ENCODE measurements at places on chromosomes 2 and 18.

- DNase-seq, result peak; percentile 40
Measured at GRCh38 chr2:119694845-119695521, 16.0 kb downstream of the TMEM177 start.

DNA sequence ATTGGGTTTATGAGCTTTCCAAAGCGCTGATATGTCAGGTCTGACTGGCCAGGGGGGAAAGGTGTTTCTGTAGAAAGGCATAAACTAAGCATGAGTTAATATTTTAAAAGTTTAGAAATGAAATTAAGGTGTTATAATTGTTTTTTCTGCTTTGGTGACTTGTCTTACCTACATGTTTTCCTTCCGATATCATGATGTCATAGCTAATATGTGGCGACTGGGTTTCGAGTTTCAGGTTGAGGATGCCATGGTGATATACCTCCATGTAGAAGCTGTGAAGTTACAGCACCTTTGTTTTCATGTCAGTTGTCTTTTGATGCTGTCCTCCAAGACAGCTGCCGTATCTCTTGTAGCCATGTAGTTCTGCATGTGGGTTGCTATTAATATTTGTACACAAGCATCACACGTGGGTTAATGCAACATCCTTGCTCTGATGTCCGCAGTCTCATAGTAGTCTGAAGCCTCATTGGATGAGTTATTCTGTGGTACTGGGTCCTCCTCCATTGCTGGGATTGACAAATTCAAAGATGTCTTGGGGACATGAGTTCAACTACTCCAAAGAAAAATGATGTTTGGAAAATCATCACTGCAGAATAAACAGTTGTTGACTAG is 230.6 kb downstream of the PRKCE start:
- no peak for DNase-seq

DNA sequence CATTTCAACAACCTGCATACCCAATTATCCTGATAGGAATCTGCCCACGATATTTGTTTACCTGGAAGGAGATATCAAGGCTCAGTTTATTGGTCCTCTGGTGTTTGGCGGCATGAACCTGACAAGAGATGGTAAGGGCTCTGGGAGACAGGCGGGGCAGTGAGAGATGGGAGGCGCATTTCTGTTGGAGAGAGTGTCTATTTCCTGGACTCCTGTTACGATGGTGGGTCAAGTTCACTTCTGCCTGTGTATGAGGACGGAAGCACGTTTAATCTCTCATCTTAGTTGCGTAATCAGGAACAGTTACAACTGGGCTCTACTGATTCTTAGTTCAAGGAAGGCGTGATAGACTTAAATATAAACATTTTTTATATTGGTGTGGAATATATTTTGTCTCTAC is 8.9 kb downstream of the PDCL3 start:
- DNase-seq, result no peak

GRCh38 chr2:119137502-119137901 is 21.0 kb downstream of the C1QL2 start:
- no peak for DNase-seq

GRCh38 chr2:71962350-71962749 is 185.3 kb downstream of the CYP26B1 start:
- no peak for DNase-seq

DNA sequence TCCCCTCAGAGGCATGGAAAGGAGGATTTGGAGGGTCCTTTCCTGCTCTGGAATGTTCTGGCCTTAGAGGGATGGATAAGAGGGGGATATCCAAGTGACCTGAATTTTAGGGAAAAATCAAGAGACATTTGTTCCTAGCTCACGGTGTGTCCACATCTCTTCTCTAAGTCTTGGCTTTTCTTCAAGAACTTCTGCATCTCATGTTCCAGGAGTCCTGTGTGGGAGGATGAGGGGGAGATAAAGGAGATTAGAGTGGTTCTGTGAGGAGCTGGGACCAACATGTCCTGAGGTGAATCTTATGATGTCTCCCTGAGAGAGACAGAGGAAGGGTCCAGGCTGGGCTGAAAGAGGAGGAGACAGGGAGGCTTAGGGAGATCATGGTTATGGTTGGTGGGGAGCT is 11.7 kb downstream of the EMX1 start:
- no peak for DNase-seq

DNA sequence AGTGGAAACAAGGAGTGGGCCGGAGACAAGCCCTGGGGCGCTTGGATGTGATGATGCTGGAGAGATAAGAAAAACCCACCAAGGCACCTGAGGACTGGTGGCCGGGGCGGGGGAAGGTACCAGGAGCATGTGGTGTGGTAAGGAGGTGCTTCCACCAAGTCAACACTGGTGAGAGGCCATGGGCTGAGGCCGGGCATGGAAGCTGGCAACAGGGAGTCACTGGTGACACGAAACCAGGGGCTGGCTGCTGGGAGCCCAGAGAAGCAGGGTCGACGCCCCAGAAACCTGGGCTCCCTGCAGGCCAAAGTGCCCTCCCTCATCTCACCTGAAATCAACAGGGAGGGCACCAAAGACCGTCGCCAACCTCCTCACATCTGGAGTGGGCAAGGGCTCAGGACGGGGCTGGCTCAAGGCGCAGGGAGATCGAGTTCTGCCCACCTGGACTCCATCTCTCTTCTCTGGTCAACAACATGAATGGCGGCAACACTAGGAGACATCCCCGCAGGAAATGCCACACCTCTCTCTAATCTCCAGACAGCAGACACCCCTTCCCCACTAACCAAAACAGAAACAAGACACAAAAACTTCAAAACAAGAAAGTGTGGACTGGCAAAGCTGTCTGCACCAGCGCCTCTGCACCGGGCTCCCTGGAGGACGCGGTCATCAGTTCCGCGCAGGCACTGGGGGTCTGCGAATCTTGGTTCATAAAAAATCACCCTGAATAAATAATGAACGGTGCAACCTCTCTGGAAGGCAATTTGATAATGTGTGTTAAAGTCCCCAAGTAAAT is 185.5 kb downstream of the HDAC4 start:
- DNase-seq, result no peak

- no peak for DNase-seq
Measured at GRCh38 chr2:145691659-145692058, 1171.7 kb upstream of the ZEB2 start.

- no peak for DNase-seq
Measured at GRCh38 chr2:143708682-143709081, 579.5 kb downstream of the ARHGAP15 start.

DNA sequence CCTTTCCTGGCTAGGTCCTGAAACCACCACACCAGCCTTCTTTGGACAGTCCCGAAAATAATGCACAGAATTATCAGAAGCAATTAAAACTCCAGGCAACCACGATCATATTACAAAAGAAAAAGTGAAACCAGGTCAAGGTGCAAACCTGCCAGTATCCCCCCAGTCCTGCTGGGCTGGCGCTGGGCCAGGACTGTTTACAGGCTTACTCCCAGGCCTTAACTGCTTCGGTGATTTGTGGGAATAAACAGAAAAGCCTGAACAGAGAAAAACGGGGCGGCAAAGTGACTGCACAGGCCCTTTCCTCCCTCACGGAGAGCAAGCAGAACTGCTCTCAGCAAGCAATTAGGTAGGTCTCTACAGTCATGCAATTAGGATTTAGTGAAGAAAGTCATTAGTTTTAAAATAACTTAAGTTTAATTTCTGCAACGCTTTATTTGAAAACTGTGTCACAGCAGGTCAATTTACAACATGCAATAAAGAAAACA is 1.3 kb downstream of the HDAC4 start:
- DNase-seq, result peak; percentile 53

DNA sequence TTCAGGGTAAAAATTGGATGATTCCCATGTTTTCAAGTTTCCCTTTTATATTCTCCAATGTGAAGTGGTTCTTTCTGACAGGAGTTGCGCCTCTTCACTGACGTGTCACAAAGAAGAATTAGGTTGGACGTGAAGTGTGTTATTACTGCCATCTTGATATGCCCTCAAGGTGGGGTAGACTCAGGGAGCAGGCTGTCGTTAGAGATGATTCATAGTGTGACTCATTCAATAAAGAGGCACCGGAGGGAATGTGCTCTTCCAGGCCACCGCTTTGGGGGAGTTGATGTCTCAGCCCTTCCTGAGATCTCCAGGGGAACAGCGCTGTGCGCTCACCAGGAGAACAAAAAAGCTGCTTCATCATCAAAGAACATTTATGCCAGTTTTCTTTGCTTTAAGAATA is 3.6 kb upstream of the DGKD start:
- DNase-seq, result peak; percentile 47

GRCh38 chr2:85247610-85248009 is 80.2 kb downstream of the TGOLN2 start:
- DNase-seq, result no peak

DNA sequence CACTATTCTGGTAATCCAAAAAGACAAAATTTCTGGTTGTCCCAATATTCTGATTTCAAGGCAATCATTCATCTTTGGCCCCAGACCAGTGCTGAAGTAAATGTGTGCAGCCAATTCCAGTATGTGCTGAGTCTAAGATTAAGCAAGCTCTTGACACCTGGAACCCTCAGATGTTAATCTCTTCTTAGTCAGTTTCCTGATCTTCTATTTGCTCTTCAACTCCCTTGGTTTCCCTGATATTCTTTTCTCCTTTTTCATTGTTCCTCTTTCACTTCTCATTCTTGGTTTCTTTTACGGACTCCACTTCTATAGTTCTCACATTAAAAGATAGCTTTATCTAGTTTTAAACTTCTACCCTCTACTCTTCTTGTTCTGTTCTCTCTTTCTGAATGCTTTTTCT is 445.7 kb upstream of the FANCL start:
- no peak for DNase-seq

GRCh38 chr2:172697296-172697695 is 38.3 kb upstream of the RAPGEF4 start:
- DNase-seq, result no peak

- no peak for DNase-seq
Measured at GRCh38 chr2:112310906-112311305, 35.5 kb downstream of the ZC3H6 start.

DNA sequence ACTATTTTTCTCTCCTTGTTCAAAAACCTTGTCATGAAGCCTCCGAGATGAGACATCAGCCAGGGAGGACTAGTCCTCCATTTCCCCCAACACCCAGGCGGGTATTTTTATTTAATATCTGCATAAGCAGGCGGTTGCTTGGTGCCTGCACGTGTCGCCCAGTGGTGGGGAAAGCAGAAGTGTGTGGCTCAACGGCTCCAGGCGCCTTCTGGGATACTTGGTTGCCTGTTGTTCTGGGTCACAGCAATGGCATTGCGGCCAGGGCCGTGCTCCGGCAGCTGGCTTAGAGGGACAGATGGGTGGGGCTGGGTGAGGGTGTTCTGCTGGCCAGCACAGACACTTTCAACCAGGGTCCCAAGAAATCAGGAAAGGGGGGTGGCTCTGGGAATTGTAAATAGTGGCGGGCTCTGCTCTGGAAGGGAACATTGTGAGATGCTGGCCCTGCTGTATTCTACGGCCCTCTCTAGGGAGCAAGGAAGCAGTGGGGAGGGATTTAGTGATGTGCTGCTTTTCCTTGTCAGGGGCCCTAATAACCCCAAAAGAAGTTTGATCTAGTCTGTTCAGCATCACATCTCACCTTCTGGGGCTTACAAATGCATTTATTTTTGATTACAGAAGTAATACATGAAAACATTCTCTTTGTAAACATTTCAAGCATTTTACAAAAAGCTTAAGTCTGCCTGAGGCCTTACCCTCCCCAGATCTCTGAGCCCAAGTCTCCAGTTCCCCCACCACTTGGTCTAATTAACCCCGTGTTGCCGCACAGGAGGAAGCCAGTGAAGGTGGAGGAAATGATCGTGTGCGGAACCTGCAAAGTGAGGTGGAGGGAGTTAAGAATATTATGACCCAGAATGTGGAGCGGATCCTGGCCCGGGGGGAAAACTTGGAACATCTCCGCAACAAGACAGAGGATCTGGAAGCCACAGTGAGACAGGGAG is 1.1 kb downstream of the VAMP8 start:
- no peak for DNase-seq

DNA sequence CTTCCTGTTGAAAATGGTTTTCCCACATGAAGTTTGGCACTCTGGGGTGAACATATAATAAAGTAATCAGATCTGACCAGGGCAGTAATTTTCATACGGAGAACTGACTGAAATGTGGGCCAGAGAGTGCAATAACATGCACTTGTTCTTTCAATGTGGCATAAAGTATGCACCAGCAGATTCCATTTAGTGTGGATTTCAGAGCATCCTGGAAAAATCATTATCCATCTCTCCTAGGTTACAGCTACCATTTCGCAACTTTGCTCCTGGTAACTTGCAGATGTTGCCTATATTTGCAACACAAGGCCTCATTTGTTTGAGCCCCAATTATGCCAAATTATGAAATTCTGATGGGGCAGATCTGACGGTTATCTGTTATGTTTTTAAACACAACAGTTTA is 55.4 kb downstream of the COLEC12 start:
- DNase-seq, result no peak

GRCh38 chr2:135688978-135689377 is 52.7 kb upstream of the UBXN4 start:
- no peak for DNase-seq

DNA sequence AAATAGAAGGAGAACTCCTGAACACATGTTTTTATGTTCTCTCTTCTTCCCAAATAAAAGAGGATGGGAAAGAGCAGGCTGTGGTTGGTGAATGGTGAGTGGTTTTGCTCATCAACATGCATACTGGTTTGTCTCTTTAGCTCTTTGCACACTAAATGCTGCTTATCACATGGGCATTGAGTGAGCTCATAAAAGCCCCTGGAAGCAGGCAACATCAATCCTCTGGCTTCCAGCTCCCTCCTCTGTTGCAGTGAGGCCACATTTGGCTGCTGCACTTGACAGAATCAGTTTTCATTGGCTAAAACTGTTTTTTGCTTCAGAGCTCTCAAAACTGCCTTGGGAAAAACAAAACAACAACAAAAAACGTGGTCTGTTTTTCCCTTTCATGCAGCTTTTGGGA is 1308.2 kb upstream of the NRXN1 start:
- no peak for DNase-seq

DNA sequence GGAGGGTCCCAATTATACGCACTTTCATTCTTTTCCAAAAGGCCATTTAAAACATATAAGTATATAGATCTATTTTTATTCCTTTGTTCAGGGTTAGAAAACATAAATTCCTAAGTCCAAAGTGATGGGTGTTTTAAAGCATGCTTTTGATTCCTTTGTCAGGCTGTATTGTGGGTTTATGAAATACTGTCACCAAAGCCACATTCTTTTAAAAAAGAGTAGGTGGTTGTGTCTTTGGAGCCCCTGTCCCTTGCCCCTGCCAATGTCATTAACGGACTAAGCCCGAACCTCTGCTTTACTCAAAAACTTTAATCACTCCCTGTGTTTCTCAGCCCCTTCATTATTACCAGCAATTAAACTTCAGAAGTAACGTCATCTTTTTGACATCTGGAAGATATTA is 104.9 kb upstream of the APCDD1 start:
- no peak for DNase-seq
